ENCODE measurements at places on chromosomes 3 and 15.
A peak's percentile ranks its signal among the peaks of the same experiment; 100 is the strongest.

- DNase-seq = no peak
Measured at GRCh38 chr3:129530251-129530791, 1.9 kb downstream of the RHO start.

GRCh38 chr15:63701365-63701764 is 104.2 kb downstream of the FBXL22 start:
- DNase-seq = no peak

DNA sequence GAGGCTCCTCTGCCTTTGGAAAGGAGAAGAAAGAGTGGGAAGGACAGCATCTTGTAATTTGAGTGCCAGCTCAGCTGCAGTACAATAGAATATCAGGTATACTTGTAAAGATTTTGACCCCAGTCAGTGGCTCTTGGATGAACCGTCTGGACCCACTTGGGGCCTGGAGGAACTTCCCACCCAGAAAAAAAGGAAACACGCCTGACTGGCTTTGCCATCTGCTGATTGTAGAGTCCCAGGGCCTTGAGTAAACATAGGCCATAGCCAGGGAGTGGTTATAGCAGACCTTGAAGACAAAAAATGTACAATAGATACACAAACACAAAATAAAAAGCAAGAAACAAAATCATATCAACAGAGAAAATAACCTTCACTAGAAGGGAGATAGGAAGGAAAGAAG is 112.1 kb downstream of the GOLIM4 start:
- no peak for DNase-seq

DNA sequence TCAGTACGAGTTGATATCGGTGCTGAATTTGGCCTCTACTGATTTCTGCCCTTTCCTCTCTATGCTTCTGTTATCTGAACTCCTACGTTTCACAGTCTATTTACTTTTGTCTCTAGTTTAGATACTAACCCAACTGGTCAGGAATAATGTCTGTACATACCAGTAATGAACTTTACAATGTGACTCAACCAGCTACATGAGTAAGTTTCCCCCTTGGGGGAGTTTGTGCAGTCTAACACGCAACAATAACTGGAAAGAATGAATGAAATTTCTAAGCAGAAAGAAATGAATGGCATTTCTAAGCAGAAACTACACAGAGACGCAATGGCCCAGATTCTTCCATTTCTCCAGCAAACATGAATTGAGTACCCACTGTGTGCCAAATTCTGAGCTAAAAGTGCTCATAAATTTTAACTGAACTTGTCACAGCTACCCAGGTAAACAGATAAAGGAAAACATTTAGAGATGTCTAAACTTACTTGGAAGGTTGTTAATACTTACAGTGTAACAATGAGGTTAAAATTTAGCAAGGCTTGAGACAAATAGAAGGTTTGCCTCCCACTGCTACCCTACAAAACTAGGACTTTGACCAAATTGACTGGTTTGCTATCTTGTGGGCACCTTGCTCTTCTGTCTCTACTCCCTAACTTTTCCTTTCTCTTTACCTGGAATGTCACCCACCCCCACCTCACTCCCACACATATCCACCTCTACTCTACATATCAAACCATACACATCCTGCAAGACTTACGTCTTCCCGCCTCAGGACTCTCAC is 11.6 kb downstream of the UPK1B start:
- no peak for DNase-seq

DNA sequence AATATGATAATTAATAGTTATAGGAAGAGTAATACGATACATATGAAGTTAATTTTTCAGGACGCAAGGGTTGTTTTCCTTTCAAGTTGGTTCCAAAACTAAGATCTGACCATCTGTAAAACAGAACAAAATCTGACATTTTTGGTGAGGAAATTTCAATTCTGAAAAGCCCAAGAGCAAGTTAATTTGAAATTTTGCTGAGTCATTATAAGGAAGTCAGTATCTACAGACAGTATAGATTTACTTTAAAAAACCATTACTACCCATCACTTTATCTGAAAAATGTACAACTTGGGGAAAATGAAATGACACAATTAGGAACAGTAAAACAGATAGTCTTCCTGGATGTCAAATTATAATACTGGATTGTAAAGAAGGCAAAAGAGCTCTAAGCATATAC is 12.5 kb downstream of the INTS14 start:
- no peak for DNase-seq

GRCh38 chr3:64422192-64422591 is 196.9 kb upstream of the PRICKLE2 start:
- DNase-seq = no peak

GRCh38 chr3:105033081-105033480 is 333.6 kb upstream of the ALCAM start:
- DNase-seq = no peak

- DNase-seq = no peak
Measured at GRCh38 chr3:98768961-98769360, 5.8 kb downstream of the ST3GAL6 start.

DNA sequence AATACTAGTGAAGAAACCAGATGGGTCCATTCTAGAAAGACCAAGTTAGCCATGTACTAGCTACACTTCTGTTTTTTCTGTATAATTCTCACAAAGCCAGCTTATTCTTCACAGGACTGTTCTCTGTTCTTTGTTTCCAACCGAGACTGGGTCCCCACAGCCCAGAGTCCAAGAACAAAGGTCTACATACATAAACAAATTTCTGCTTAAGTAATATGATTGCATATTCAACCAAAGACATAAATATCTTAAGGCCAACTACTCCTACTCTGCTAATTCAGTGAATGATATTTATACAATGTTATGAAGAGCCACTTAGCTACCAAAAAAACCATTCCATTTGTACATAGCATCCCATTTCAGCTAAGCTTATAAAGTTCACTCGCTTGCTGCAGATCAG is 299.8 kb upstream of the CCDC54 start:
- DNase-seq = no peak

- no peak for DNase-seq
Measured at GRCh38 chr3:197270558-197271317, 27.7 kb downstream of the DLG1 start.

- DNase-seq = no peak
Measured at GRCh38 chr3:178352326-178353005, 183.8 kb upstream of the KCNMB2 start.

DNA sequence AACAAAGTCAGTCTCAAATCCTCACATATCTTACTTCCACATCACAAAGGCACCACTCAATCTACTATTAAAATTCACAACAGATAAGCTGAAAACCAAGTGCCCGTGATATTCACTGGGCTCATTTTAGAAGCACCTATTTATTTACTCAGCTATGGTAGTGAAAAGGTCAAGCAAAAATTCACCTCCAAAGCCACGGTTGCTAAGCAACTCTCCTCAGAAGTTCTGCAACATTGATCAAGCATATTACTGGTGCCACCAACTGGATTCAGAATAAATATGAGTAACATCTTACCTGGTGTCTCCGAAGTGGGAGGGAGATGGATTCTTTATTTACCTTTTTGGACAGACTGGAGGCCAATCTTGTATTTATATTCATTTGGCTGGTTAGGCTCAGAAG is 714.8 kb downstream of the FHIT start:
- DNase-seq = no peak

GRCh38 chr15:98648654-98649471 is 524 bp downstream of the IGF1R start:
- peak; percentile 51 for DNase-seq

- no peak for DNase-seq
Measured at GRCh38 chr3:152317184-152317583, 48.5 kb downstream of the MBNL1 start.

GRCh38 chr3:56855856-56856512 is 54.2 kb upstream of the ARHGEF3 start:
- peak; percentile 38 for DNase-seq

DNA sequence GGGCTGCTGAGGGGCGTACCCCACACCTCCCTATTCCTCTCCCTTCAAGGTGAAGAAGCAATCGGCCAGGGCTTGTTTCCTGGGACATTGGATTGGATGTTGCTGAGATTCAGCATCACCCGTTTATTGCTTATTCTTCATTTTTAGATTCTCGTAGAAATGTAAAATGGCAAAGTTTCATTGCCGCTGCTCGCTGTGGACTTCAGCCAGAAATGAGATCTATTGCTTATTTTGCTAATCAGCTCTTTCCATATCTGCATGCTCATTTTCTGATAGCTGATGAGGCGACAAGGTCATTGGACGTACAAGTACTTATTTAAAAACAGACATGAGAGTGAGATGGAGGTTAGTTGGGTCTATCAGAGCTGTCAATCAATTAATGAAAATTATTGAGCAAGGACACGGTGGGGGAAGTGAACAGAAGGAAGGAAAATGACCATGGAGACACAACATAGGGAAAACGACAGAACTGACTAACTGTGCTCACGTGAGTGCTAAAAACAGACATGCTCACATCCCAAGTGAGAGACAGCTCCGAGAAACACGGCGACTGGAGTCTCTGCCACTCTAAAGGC is 471.2 kb downstream of the NR2F2 start:
- no peak for DNase-seq

- no peak for DNase-seq
Measured at GRCh38 chr15:42595626-42596240, 20.3 kb downstream of the STARD9 start.

DNA sequence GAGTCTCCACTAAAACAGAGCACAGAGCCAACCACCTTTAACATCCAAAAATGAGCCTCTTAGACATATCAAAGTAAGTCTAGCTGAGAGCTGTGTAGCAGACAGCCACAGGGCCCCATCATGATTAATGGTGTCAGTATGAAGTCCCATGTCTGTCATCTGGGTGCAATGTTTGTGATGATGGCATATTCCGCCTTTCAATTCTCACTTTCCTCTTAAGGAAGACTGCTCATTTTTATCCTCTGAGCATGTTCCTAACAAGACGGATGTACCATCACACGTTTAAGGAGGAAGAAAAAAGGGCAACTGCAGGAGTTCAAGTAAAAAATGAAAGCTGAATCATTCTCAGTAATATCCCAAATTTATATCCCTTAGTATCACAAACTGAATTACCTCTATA is 85.8 kb upstream of the KCNMB2 start:
- no peak for DNase-seq

GRCh38 chr3:13796701-13797460 is 83.0 kb downstream of the WNT7A start:
- DNase-seq = no peak

GRCh38 chr3:134406331-134407238 is 32.3 kb upstream of the AMOTL2 start:
- no peak for DNase-seq

GRCh38 chr3:60081381-60082095 is 1031.7 kb upstream of the CFAP20DC start:
- no peak for DNase-seq

DNA sequence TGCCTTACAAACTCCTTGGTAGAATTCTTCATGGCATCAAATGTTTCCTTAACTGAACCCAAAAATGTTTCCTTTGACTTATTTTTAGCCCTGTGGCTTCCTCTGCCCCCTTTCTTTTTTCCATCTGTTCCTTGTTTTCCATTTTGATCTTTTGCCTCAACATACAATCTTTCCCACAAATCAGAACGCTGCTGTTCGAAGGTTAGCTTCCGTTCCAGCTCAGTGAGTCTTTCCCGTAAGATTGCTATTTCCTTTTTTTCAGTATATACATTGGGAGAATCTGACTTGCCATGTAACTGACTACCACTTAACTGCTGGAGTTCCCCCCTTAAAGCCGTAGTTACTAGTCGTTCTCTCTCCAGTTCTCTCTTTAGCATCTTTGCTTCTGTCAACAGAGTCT is 41.2 kb downstream of the PIGB start:
- DNase-seq = no peak

GRCh38 chr15:100900136-100900794 is 18.9 kb upstream of the LRRK1 start:
- no peak for DNase-seq

- DNase-seq = no peak
Measured at GRCh38 chr3:115761927-115762305, 138.6 kb downstream of the GAP43 start.

GRCh38 chr3:15539066-15539465 is 17.6 kb upstream of the COLQ start:
- no peak for DNase-seq

DNA sequence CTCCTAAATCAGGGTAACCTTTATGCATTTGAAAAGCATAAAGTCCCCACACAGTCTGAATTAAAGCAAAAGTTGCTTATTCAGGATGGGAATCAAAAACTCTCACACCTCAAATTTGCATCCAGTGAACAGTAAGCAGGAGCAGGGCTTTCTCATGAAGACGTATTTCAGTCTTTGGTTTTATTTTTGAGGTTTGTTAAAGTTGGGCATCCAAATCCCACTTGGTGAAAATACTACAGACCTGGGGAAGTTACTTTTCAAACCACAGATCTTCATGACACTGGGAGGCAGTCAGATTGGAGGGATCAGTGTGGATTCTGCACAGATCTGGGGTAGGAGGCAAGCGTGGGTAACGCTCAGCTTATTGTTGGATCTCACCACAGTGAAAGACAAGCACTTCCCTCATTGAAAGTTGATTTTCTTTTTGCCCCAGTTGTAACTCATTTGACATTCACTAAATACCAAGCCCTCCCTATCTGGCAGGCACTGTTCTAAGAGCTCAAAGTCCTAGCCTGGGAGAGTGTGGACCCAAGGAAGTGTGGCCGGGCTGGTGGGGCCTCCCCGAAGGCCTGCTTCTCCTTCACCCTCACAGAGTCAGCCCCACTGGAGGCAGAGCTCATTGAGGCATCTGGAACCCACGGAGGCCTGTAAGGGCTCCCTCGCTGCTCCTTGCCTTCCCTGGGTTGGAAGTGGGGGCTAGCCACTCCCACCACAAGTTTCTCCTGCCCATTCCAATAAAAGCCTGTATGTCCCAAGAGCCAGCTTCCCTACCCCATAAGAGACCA is 783 bp upstream of the ISG20 start:
- DNase-seq = no peak

GRCh38 chr3:61522060-61522459 is 39.3 kb upstream of the PTPRG start:
- no peak for DNase-seq

GRCh38 chr3:123464211-123464610 is 15.3 kb upstream of the ADCY5 start:
- DNase-seq = no peak

- DNase-seq = no peak
Measured at GRCh38 chr15:89672221-89673164, 6.7 kb downstream of the PLIN1 start.

DNA sequence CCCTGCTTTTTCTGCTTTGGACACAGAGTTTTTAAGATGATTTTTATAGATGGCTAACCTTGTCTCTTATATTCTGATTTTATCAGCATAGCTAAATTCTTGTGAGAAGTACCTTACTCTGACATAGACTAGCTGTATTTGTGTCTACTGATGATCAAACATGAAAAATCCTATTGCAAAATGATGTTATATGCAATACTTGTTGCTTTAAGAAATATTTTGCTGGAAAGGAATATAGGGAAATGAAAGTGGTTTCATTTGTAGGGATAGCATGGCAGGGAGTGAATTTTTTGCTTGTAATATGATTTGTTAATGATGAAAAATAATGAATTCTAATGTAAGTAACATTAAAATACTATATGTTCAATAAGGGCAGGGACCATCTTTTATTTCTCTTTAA is 35.9 kb downstream of the CFAP91 start:
- DNase-seq = no peak

DNA sequence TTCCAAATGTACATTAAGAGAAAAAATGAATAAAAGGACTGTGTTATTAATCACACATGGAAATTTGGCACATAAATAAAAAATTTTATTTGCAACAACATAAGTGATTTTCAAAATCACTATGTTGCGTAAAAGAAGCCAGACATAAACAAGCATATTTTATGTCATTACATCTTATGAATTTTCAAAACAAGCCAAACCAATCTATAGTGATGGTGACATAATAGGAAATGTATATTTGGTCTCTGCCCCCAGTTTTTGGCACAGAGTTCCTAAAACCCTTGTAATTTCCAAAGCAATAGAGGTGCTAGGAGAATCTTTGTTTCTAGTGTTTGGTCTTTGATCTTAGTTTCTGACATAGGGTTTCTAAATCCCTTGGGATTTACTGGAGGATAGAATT is 543.3 kb downstream of the ZBBX start:
- DNase-seq = no peak

Data from activated CD4-positive, CD25-positive, alpha-beta regulatory T cell treated with anti-CD3 and anti-CD28 coated beads, Interleukin-2, amount 50 U/mL, for 72 hours (primary cell).